ENCODE measurements at places on chromosomes 1 and 21.
A peak's percentile ranks its signal among the peaks of the same experiment; 100 is the strongest.

GRCh38 chr1:203178083-203178482, 2.5 kb upstream of the MYBPH start:
- no peak for DNase-seq

DNA sequence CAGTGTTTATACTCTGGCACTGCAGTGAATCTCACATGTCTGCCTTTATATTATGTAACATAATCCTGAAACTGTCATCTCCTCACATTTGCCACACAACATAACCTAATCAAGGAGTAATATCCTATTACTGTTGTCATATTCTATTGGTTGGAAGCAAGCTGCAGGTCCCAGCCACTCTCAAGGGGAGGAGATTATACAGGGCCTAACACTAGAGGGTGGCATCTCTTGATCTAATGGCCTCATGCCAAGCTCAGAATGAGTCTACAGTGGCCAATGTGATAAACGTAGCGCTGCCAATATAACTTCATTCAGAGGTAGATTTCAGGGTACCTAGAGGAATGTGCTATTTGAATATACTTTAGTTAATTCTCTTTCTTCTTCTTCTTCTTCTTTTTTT, 166.8 kb downstream of the BACH1 start:
- DNase-seq, result no peak

GRCh38 chr1:95903060-95903459, 669.0 kb downstream of the RWDD3 start:
- no peak for DNase-seq

DNA sequence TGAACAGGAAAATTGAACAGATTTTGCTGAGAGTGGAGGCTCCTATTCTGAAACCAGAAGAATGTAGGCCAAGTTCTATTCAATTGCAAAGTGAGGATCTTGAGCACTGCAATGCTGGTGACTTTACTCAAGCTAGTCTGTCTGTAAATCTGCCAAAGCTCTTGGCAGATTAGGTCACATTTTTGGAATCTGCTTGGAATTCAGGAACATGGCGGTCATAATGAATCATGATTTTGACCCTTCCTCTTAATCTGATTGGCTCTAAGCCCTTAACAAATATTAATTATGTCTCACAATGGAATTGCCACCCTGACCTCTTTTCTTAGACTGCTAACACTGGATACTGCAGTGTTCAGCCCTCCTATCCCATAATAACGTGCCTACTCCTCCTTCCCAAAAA, 7.2 kb upstream of the GNG12 start:
- no peak for DNase-seq

GRCh38 chr1:193799371-193799770, 613.0 kb upstream of the B3GALT2 start:
- no peak for DNase-seq

DNA sequence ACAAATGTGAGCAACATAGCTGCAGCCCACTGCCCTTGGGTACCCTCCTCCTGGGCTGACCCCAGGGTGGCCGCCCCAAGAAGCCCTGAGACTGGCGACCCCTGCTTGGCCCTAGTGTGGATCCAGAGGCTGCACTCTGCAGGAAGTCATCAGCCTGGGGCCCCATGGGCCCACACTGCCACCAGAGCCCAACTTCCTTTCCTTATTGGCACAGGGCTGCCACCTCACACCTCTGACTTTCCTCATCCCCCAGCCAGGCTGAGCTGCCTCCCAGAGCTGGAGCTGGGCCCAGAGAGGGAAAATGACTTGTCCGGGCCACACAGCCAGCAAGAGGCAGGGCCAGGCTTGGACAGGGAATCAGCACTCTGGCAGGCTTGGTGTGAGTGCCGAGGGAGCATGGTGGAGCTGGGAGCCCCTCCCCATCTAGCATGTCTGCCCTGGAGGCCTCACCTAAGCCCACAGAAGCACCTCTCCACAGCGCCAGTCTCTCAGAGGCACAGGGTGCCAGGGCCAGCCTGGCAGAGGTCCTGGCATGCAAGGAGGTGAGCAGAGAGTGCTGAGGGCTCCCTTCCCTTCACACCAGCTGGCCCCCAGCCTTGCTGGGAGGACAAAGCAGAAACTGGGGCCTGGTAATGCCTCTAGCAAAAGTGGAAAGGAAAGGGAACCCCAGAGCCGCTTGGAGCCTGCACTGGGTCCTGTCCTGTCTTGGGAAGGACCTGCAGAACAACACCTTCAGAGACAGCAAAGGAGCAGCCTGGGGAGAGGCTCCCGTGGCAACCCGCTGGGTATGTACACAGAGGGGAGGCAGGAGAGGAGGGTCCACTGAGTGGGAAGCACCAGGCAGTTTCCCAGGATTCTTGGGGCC, 3.2 kb downstream of the RAP1GAP start:
- no peak for DNase-seq

DNA sequence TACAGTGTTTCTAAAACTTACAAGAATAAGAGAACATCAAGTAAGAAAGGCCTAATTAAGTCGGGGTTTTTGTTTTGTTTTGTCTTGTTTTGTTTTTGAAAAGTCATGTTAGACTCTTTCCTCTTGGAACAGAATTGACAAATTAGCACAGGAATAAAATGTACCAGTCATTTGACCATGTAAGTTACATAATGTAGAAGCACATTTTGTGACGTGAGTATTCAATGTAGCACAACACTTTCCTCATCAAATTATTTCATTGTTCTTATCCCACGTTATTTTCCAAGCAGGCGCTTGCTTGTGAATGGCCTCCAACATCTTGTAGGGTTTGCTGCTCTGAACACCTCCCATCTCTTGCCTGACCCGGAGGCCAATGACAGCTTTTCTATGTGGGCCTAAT, 34.7 kb upstream of the DNASE2B start:
- no peak for DNase-seq

DNA sequence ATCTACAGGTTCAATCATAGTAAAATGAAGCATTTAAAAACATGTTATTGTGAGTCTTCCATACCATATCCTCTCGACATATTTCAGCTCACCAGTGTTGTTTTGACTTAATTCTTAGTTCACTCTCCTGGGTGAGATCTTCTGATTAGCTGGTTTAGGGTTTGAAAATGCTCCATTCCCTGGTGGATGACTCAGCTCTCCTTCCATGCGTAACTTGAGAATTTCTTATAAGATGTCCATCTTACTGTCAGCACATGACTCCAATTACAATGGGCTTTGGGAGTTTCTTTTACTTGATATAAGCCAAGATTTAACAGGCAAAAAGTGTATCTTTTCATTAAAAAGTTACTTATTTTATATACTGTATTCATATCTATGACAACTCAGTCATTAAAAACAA, 476.5 kb downstream of the BRINP3 start:
- DNase-seq, result no peak

DNA sequence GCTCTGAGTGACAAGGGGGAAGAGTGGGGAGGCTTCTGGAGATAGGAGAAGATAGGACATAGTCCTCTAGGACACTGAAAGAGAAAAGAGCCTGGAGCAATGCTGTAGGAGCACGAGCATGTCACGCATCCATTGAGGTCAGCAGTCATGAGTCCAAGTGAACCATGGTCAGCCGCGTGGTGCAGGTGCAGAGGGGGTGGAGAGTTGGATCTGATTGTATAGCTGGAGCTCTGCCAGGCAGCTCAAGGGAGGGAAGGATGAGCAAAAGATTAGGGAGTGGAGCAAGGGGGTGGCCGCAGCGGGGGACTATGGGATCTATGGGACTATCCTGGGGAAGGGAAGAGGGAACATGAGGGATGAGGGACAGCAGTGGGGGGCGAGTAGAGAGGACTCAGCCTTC, 14.0 kb downstream of the PADI1 start:
- DNase-seq, result no peak

- no peak for DNase-seq
Observed at GRCh38 chr21:37060296-37060695, 12.6 kb downstream of the PIGP start.

- DNase-seq, result no peak
Observed at GRCh38 chr1:156491151-156491949, 9.2 kb downstream of the MEF2D start.

GRCh38 chr1:46643368-46643775, 24.8 kb downstream of the ATPAF1 start:
- no peak for DNase-seq

- DNase-seq, result no peak
Observed at GRCh38 chr1:179091691-179092165, 9.9 kb downstream of the TOR3A start.

- no peak for DNase-seq
Observed at GRCh38 chr1:178330153-178330552, 166.6 kb downstream of the CLEC20A start.

DNA sequence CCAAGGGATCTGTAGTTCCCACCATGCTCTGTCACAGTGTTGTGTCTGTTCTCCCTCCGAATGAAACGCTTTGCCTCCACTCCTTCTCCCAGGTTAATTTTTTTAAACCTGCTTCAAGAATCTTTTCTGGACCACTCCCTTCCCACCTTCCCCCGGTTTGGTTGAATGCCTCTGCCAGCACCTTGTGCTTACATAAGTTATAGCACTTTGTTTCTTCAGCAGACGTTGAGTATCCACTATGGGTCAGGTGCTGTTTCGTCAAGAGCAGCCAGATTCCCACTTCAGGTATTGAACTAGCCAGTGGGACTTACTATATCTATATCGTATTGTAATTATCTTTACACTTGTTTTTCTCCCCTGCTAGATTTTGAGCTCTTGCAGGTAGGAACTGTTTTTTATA, 27.6 kb downstream of the TTF2 start:
- DNase-seq, result no peak

- DNase-seq, result no peak
Observed at GRCh38 chr1:207055386-207056001, 2.4 kb downstream of the PFKFB2 start.

DNA sequence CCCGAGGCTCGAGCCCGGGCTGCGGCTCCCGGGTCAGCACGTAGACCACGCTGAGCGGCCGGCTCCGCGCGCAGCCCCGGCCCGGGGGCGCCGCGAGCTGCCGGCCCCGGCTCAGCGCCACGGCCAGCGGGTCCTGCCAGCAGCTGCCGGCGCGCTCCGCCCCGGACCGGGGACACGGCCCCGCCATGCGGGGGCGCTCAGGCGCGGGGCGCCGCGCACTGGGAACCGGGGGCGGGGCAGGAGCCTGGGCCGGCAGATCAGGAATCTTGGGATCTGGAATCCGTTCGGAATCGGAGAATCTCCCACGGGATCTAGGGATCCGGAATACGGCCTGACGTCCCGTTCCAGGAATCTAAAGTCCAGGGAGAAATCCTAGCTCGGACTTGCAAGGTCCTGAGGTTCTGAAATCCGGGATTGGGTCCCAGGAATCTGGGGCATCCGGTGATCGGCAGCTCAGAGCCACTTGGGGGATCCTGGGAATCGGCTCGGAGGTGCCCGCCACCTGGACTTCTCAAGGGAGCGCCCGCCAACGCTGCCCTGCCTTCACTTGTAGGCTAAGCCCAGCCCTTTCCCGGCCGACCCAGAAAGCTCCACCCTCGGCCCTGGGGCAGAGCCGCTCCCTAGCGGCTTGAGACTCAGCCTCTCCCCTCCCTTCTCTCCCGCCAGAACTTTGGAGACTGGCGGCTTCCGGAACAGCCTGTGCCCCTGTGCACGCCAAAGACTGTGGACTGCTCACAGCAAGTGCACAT, at the start of gene MAP3K6:
Gene MAP3K6 (minus strand): TSS at position 551 of the 749 bp plus-strand sequence. CDS start 364 bp downstream, at position 187.
- peak; percentile 41 for DNase-seq

GRCh38 chr21:43874085-43874805, 9.2 kb downstream of the AGPAT3 start:
- no peak for DNase-seq

GRCh38 chr1:41850029-41850428, 68.7 kb downstream of the HIVEP3 start:
- DNase-seq, result no peak

- no peak for DNase-seq
Observed at GRCh38 chr1:90534116-90534515, 183.0 kb downstream of the BARHL2 start.

- DNase-seq, result no peak
Observed at GRCh38 chr1:207346513-207346912, 25.0 kb downstream of the CD55 start.

- no peak for DNase-seq
Observed at GRCh38 chr1:230632273-230632873, 9.9 kb upstream of the COG2 start.

DNA sequence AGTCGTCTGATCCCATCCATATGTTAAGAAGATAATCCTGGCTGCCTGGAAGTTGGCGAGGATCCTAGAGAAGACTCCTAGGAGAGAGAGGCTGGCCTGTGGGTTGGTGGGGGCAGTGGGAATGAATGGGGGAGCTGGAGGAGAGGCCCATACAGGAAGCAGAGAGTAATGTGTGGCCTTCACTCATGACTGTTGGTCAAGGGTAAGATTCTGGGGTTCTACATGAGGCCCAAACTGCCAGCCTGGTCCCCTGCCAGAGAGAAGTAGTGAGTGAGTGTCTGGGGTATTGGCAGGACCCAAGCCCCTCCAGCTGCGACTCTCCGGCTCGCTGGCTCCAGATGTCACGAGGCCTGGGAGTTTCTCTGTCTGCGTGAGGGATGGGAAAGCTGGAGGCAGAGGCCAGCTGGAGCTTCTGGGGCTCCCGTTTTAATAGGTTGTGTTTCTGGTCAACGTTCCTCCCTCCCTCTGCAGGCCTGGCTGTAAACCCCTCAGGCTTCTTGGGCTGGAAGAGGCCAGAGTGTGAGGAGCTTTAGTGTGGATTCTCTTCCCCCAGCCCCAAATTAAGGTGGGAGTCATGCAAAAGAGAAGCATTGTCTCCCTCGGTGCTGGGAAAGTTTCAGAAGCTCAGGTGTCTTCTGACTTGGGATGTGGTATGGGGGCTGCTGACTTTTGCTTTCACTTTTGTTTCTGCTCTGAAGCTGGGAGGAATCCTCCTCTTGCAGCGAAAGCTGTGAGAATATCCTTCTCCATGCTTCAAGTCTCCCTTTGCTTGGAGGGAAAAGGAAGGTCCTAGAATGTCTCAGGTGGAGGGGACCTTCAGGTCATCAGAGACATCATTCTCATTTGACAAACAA, 2.6 kb downstream of the TMEM51 start:
- DNase-seq, result no peak

DNA sequence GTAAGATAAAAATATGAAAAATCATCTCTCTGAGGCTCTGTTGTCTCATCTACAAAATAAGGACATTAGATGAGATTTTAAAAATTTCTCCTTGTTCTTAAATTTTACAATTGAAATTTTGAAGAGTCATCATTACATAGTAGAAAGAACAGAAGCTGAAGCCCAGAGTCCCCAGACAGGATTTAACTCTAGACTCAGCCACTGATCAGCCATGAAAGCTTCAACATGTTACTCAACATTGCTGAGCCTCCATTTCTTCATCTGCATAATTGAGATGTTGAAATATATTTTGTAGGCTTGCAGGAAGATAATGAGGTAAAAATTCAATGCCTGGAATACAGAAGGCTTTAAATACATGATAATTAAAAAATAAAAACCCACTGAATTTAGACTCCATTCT, 633.3 kb downstream of the LMO4 start:
- DNase-seq, result no peak

GRCh38 chr1:167229719-167230385, 9.2 kb downstream of the POU2F1 start:
- DNase-seq, result no peak

GRCh38 chr1:32798679-32799416, 18.3 kb downstream of the YARS1 start:
- DNase-seq, result no peak

GRCh38 chr1:112878321-112878720, 77.7 kb downstream of the SLC16A1 start:
- DNase-seq, result no peak

All from nucleus accumbens (tissue), 56 donors.